ENCODE measurements at places on chromosomes 7 and 10. TPM values are rescaled to one million over a fixed set of nuclear protein-coding genes. Genes with fewer than 3 reads are reported as not detected.

The RHOBTB1 gene
- polyA plus RNA-seq: 95.5 TPM

GRCh38 chr7:95631527-95631926 lies 35.2 kb upstream of the PDK4 start:
- DNase-seq: no peak

DNA sequence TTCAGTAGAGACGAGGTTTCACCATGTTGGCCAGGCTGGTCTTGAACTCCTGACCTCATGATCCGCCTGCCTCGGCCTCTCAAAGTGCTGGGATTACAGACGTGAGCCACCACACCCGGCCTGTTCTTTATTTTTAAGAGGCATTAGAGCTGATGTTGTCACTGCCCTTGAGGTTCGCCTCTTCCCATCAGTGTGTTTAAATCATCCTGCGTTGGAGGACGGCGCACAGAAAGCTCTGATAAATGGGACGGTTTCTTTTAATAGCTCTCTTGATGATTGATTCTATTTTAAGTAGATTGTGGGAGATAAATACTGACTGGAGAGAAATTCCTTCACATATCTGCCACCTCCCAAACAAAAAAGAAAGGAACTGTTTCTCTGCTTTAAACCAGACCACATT lies 29.0 kb downstream of the UPP1 start:
- no peak for DNase-seq

The LIPN gene
- not detected for polyA plus RNA-seq

The CADPS2 gene
- polyA plus RNA-seq: 48.4 TPM

- no peak for DNase-seq
Observed at GRCh38 chr7:134723892-134724291, 55.5 kb upstream of the CALD1 start.

The FAM241B gene
- 11.5 TPM for polyA plus RNA-seq

- no peak for DNase-seq
Observed at GRCh38 chr7:91047636-91048035, 216.6 kb upstream of the FZD1 start.

- no peak for DNase-seq
Observed at GRCh38 chr10:126196281-126196680, 192.0 kb downstream of the ADAM12 start.

DNA sequence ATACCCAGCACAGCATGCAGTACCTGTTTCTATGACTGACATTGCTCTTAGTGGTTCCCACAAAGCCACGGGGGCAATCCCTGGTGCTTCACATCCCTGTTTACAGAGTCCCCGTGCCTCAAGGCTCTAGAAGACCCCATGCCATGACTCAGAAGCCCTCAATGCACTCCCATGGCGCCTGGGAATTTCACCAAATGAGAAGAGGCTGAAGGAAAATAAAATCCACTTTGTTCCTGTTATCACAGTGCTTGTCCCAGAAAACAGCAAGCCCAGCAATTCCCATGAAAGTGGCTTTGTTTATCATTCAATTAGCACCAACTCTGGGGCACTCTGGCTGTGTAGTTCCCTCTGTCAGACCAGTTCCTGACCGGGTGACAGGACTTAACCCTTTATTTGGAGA lies 268.3 kb downstream of the TNS3 start:
- DNase-seq: no peak

DNA sequence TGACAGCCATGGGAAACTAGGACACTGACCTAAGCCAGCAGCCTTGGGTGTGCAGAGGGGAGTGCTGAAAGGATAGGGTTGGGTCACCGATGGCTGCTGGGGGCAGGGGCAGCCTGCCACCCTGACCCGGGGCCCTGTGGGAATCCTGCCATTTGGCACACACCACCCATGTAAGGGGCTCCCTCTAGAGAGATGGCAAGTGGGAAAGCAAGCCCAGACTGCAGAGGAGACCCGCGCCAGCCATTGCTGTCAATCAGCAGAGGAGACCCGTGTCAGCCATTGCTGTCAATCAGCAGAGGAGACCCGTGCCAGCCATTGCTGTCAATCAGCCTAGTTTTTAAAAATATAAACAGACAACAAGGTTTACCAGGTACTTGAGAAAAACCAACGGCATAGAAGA lies 27.4 kb upstream of the PRKAG2 start:
- DNase-seq: no peak
